ENCODE measurements at places on chromosomes 13 and 19.

DNA sequence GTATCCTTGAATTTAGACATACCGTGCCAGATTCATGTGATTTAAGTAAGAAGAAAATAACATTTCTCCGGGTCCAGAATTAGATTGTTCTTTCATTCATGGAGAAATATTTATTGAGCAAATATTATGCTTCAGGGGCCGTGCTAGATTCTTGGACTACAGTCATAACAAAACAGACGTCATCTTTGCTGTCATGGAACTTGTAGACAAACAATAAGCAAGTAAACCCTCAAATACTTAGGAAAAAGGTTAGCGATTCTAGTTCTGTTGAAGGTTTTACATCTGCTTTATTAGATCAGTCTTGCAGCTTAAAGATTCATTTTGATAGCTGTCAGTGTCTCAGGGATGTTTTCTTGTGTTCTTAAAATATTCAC, 16.9 kb downstream of the ZNF507 start:
- no peak for DNase-seq

GRCh38 chr19:35955881-35956634, 19.9 kb downstream of the LRFN3 start:
- no peak for DNase-seq

GRCh38 chr13:95032121-95032520, 269.1 kb downstream of the ABCC4 start:
- DNase-seq: no peak

DNA sequence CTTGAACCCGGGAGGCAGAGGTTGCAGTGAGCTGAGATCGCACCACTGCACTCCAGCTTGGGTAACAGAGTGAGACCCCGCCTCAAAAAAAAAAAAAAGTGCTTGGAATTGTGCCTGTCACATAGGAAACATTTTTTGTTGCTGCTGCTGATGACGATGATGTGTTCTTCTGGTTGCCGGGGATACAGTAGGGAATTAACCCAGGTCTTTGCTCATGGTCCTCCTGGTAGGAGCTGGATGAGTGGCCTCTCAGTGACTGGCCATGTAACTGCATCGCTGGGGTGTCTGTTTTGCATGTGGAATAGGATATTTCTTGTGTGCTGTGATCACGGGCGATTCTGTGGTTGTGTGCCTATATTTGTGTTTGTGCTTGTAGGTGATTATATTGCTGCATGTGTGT, 4.7 kb upstream of the CNFN start:
- DNase-seq: no peak

DNA sequence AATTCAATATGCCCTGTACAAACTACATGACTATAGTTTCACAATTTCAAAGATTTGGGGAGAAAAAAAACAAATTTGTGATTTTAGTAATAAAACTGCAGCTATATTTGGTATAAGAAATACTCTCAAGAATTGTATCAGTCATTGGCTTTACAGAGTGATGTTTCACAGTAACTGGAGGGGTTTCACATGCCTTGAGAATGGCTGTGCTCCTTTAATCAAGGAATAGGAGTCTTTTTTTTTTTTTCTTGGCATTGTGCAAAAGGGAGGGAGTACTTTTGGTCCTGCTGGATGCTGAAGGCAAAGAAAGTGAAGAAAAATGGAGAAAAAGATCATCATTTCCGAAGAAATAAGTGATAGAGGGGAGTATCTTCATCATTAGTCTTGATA, 6.8 kb downstream of the ZNF507 start:
- DNase-seq: no peak

GRCh38 chr13:24022568-24022967, 125.3 kb upstream of the C1QTNF9B start:
- DNase-seq: no peak

DNA sequence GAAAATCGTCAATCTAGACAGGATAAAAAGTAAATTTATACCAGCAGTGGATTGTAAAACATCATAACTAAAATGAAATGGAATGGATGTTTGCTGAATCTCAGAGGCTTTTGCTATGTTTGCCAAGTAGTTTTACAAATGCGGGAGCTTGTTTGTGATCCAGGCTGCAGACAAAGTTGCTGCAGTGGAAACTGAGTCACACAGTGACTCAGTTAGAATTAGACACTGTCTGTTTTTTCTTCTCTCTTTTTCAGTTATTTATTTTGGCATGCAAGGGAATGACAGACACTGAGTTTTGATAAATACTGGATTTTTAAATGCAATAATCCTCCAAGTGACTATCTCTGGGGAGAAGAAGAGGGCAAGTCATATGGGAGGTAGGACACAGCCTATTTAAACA, 4.6 kb upstream of the PNMA8A start:
- no peak for DNase-seq

- no peak for DNase-seq
These were observed 86.8 kb upstream of the STARD13 start for GRCh38 chr13:33372251-33372919.

GRCh38 chr13:26051657-26052311, at the start of gene SHISA2:
Gene SHISA2, minus strand, starts transcription at chr13:26052016. Its CDS starts 1,041 bp downstream, at chr13:26050975.
- no peak for DNase-seq

DNA sequence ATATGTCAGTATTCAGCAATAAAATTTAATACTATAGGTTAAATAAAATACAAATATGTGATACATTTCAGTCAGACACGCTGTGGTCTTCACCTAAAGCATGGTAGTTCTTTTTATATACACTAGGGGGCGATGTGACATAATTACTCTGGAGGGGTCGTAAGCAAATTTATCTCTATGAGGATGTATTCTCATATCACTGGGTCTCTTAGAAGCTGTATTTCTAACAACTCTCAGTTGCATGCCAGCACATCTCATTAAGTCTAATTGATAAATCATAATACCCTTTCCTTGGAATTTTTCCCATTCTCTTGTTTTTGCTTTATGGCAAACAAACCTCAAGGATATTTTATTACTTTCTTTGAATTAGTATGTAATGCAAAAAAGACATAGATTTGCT, 3.9 kb upstream of the PCDH17 start:
- DNase-seq: peak; percentile 45

DNA sequence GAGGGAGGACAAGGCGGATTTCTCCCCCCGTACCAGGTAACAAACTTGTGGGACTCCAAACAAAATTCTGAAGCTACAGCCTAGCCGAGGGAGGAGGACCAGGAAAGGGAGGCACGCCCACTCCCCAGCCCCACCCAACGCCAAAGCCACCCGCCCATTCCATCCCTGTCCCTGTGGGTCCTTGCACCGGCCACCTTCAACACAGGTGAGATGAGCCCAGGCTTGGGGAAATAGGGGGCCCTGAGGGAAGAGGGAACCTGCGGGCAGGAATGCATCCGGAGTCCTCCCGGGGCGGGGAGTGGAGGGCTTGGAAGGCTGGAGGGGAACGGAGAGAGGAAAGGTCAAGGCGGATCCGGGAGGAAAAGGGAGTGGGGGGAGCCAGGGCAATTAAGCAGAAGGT, at the start of gene BEST2:
TSS of gene BEST2 (plus strand) at position 157 of the 400 bp plus-strand sequence. CDS start 802 bp downstream, outside the sequence.
- no peak for DNase-seq

DNA sequence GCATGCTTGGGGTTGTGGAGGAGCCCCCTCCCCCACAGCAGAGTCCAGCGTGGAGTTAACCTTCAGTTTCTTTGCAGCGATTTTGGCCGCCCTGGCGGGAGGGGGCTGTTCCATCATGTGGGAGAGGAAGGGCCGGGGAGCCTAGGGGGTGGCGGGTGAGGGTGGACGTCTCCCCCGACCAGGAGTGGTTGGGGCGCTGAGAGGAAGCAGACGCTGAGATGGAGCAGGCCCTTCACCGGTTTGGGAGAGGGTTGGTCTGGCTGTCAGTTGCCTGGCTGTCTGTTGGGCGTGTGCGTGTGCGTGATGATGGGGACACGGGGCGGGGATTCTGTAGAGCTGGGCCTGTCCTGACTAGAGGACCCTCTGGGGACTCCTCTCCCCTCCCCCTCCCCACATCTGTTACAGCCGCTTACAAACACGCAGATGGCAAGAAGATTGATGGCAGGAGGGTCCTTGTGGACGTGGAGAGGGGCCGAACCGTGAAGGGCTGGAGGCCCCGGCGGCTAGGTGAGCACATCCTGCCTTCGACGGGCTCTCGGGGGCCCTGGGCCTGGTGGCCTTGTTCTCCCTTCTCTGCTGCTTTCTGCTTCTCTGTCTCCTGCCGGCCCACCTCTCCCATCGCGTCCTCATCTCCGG, 9.8 kb upstream of the LIN7B start:
- DNase-seq: no peak

Data from CMK (cell line).